ENCODE measurements at places on chromosomes 1 and 21.

GRCh38 chr1:65629788-65630187 lies 162.9 kb upstream of the PDE4B start:
- DNase-seq, result no peak

GRCh38 chr1:200153277-200154055 lies 126.0 kb downstream of the NR5A2 start:
- DNase-seq, result no peak

DNA sequence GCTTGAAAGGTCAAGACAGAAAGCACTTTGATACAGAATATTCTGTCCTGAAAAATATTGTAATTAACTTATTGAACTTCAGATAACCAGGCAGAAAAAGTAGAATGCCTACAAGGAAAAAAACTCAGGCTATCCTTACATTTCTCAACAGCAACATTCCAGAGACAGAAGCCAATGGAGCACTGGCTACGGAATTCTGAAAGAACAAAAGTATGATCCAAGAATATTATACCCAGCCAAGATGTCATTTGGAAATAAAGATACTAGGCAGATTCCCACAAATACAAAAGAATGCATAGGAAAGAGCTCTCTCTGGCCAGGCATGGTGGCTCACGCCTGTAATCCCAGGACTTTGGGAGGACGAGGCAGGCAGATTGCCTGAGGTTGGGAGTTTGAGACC lies 5.8 kb upstream of the PPT1 start:
- DNase-seq, result no peak

DNA sequence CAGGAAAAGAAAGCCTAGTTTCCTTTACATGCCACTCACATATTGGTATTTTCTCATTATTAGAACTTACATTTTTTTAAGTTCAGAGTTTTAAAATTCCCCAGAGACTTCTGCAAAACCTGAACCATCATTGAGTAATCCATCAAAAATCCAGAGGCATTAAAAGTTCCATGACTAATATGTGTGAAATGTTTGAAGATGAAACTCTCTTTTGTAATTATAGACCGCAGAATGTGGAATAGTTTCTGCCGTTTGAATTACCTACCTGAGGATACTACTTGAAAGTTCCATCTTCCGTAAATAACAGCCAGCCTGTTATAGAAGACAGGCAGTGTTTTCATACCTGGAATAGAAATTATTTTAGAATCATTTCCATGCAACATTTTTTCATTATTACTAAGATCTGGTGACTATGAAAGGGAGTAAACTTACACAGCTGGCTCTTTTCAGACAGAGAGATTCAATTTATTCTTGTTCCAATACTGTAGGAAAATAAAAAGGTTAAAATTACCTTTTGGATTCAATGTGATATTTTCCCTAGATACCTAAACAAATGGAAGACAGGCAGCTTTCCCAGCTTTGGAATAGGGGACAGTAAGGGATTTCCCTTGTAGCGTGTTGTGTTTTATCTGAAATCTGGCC lies 131.4 kb downstream of the ST6GALNAC5 start:
- DNase-seq, result no peak
